ENCODE measurements at places on chromosomes 16 and 17.

DNA sequence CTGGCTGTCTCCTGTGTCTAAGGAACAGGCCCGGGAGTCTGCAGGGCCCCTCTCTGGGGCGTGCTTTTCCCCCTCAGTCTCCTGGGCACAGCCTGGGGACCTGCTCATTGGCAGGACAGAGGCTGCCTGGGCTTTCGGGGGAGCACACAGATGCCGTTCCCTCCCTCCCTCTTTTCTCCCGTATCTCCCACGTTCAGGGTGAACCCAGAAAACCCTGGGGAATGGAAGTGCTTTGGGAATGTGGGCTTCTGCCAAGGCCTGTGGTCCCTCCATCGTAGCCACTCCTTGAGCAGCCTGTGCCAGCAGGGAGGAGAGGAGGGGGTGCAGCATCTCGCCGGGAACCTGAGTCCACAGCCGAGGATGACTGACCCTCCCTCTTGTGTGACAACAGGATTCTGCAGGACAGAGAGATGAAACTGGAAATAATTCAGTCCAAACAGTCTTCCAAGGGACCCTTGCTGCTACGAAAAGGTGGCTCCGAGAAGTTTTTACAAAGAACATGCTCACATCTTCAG is 52.0 kb downstream of the RNF213 start:
- H3K36me3 ChIP-seq: peaks cover 70% of the 10 kb centered on the region
- no peak overlapping the region for H3K4me3 ChIP-seq
- DNase-seq: no peak
- H3K27ac ChIP-seq: no peak overlapping the region
- H3K27me3 ChIP-seq: no peaks in the 10 kb centered on the region
- peaks cover 6% of the 10 kb centered on the region for H3K4me1 ChIP-seq

- H3K4me3 ChIP-seq: no peak overlapping the region
- DNase-seq: no peak
- no peaks in the 10 kb centered on the region for H3K36me3 ChIP-seq
- peaks cover 12% of the 10 kb centered on the region for H3K4me1 ChIP-seq
- no peak overlapping the region for H3K27ac ChIP-seq
Observed at GRCh38 chr17:58229881-58230280, 8.5 kb upstream of the LPO start.

DNA sequence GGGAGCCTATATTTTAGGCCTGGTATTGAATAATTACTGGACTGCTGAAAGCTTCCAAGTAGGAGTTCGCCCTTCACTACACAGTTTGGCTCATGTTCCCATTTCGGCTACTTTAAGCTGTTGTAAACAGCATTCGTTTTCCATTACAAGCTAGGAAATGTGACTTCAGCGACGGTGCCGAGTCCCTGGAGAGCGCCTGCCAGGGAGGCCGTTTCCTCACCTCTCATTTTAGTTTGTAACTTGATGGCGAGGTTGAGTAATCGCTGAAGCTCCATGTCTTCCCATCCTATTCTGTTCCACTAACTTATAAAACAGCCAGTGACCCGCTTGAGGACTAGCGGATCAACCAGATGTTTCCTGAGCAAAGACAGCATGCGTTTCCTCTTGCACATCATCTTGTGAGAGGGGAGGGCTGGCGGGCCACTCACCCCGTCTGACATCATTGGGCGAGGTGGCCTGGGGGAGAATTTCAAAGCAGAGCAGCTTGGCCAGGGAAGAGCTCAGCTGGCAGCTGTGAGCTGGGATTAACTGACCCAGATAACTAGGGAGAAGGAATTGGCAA is 32.9 kb downstream of the PCTP start:
- H3K36me3 ChIP-seq: peaks cover 2% of the 10 kb centered on the region
- H3K27me3 ChIP-seq: no peaks in the 10 kb centered on the region
- DNase-seq: no peak
- no peaks in the 10 kb centered on the region for H3K4me1 ChIP-seq

DNA sequence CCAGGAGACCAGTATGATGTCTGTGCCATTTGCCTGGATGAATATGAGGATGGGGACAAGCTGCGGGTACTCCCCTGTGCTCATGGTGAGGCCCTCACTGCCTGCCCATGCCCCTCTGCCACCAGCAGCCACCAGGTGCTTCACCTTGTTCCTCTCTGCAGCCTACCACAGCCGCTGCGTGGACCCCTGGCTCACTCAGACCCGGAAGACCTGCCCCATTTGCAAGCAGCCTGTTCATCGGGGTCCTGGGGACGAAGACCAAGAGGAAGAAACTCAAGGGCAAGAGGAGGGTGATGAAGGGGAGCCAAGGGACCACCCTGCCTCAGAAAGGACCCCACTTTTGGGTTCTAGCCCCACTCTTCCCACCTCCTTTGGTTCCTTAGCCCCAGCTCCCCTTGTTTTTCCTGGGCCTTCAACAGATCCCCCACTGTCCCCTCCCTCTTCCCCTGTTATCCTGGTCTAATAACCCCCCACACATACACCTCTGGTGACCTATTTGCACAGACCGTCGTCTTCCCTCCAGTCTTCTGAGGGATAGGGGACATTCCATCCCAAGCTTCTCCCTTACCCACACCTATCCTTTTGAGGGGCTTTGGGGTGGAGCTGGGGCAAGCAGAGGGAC is 3.7 kb downstream of the PFN1 start:
- peak overlapping the region; percentile 99 for H3K27ac ChIP-seq
- DNase-seq: peak; percentile 34
- H3K36me3 ChIP-seq: peaks cover 72% of the 10 kb centered on the region
- peak overlapping the region; percentile 92 for H3K4me3 ChIP-seq
- H3K4me1 ChIP-seq: peaks cover 38% of the 10 kb centered on the region

DNA sequence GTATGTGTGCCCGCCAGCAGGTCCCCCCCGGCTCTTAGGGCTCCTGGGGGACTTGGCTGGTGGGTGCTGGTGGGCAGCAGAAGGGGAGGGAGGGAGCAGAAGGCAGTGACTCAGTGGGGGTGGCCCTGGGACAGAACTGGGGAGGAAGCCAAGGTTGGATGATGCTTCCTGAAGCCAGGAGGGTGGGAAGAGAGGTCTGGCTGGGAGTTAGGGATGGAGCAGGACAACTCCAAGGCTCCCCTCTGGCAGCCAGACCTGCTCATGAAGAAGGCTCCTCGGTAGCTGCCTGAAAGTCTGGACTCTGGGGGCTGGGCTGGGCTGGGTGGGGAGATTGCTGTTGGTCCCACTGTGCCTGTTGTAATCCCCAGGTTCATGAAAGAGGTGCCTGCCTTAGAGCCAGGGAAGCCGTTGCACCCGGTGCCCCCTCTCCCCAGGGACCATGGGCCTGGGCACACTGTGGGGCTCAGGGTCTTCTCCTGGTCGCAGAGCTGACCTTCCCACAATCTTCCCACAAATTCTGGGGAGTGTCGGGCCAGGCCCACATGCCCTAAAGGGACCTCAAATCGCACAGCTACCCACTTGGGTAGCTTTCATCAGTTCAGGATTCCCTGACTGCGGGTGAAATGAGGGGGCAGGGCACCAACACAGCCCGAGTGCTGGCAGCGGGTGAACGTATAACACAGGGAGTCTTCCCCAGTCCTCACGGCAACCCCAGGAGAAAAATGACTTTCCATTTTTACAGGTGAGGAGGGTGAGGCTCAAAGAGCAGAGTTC is 1.1 kb upstream of the PLEKHG4 start:
- H3K36me3 ChIP-seq: peaks cover 15% of the 10 kb centered on the region
- no peak for DNase-seq
- peaks cover 17% of the 10 kb centered on the region for H3K4me1 ChIP-seq
- H3K27ac ChIP-seq: peak overlapping the region; percentile 89

- no peak overlapping the region for H3K4me3 ChIP-seq
- H3K27me3 ChIP-seq: no peaks in the 10 kb centered on the region
- peak overlapping the region; percentile 60 for H3K27ac ChIP-seq
- H3K4me1 ChIP-seq: peaks cover 23% of the 10 kb centered on the region
- peaks cover 10% of the 10 kb centered on the region for H3K36me3 ChIP-seq
Observed at GRCh38 chr17:82775001-82775823, 23.3 kb downstream of the TBCD start.

GRCh38 chr17:79601604-79602424 is 9.0 kb downstream of the RBFOX3 start:
- no peak for DNase-seq

DNA sequence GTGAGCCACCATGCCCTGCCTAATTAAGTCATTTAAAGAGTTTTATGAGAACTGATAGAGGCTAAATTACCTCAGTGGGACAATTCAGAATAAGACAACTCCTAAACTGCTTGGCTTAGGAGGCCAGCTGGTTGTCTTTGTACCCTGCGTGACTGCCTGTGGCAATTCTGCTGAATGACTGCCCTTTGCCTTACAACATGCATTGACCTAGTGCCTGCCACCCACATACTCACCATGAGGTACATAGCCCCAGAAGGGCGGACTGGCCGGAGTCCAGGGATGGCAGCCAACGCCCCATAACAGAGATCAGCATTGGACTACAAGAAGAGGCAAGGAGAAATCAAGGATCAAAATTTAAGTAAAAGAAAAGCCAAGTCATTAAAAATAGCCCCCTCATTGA is 7.3 kb downstream of the TAT start:
- peaks cover 2% of the 10 kb centered on the region for H3K27me3 ChIP-seq
- DNase-seq: no peak
- peaks cover 12% of the 10 kb centered on the region for H3K4me1 ChIP-seq
- no peak overlapping the region for H3K27ac ChIP-seq

DNA sequence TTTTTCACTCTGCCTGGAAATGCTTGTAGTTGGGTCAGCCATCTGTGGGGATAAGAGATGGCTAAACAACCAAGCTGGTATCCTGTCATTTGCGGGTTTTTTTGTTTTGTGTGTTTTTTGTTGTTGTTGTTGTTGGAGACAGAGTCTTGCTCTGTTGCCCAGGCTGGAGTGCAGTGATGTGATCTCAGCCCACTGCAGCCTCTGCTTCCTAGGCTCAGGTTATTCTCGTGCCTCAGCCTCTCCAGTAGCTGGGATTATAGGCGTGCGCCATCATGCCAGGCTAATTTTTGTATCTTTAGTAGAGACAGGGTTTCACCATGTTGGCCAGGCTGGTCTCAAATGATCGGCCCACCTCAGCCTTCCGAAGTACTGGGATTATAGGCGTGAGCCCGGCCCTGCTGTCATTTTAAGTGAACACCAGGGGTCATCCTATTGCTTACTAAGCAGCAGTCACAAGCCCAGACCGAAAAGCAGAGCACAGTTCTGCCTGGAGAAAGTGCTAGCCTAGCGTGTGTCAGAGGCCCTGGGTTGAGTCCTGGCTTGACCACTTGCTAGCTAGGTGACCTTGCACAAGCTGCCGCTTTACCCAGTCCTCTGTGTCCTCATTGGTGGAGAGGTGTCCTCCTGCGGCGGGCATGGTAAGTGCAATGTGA is 4.6 kb downstream of the SMCR8 start:
- no peak overlapping the region for H3K27ac ChIP-seq
- H3K4me3 ChIP-seq: no peak overlapping the region
- no peaks in the 10 kb centered on the region for H3K27me3 ChIP-seq
- H3K4me1 ChIP-seq: peaks cover 51% of the 10 kb centered on the region

All from activated CD4-positive, alpha-beta T cell treated with anti-CD3 and anti-CD28 coated beads, Interleukin-2, amount 10 ng/mL, durations not matched to agents 7 days and 5 days (primary cell).